NCI-H2081 treated with DMSO at 0.1 percent for 48 hours (cell line): ENCODE measurements at places on chromosomes 5 and 9.
A peak's percentile ranks its signal among the peaks of the same experiment; 100 is the strongest.

GRCh38 chr5:168073991-168074800 lies 217.2 kb upstream of the WWC1 start:
- DNase-seq: no peak

DNA sequence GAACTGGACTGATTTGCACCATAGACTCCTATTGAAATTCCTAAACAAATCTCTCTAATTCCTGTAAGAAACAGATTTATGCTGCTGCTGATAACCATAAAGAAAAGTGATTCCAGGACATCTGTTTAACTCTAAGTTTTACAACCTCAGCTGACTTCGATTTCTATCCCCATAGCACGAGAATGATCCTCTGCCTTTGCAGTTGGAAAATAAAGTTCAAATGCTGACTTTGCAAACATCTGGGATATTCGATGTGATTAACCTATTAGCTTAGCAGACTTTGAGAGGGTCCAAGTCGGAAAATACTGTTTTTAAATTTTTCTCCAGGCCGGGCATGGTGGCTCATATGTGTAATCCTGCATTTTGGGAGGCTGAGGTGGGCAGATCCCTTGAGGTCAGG lies 247.3 kb downstream of the PSAT1 start:
- no peak for DNase-seq

DNA sequence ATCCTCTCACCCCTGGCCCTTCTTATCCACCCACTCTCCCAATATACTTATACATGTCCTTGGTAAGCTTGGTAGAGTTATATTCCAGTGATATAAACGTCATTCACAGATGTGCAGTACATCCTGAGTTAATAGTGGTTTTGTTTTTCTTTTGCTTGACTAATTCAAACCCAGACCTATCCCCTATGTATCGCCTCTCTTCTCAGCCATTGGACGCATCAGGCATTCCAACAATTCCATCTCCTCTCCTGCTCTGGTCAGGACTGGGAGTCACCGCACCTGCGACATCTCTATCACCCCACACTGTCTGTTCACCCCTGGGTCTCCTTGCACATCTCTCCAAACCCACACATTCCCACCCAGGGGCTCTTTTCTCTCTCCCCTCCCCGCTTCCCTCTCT lies 21.9 kb upstream of the IRX2 start:
- DNase-seq: no peak

DNA sequence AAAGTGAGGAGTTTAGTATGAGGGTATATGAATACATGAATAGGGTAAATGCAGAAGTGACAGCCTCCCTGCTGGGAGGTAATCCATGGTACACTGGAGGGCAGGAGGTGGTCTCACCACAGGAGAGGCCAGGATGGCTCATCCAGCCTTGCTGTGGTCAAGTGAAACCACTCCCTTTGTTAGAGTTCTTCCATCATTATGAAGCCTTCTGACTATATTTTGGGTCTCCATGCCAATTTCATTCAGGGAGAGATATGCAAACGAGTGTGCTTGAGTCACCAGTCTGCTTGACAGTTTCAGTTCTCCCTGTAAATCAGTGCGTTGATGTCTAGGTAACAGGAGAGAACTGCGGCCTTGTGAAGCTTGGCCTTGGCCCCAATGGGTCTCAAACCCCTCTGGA lies 16.4 kb downstream of the PPP3R2 start:
- DNase-seq: no peak

DNA sequence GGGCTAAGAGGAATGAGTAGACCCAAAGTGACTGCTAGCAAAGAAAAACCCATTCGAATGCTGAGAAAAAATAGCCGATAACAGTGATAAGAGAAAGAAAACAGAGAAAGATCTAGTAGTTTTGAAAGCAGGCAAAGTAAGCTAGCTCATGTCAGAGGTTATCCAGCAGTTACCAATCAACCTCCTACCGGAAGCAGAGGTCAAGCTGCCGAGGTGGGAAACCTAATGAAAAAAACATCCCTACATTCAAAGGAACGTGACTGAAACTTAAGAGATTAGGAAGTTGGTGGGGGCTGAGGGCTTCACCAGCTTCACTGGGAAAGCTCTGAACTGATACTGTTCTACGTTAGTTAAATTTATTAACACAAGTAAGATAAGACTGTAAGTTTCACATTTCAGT lies 32.6 kb downstream of the SSBP2 start:
- DNase-seq: no peak

- DNase-seq: no peak
Observed at GRCh38 chr5:89372176-89372575, 489.2 kb upstream of the MEF2C start.

DNA sequence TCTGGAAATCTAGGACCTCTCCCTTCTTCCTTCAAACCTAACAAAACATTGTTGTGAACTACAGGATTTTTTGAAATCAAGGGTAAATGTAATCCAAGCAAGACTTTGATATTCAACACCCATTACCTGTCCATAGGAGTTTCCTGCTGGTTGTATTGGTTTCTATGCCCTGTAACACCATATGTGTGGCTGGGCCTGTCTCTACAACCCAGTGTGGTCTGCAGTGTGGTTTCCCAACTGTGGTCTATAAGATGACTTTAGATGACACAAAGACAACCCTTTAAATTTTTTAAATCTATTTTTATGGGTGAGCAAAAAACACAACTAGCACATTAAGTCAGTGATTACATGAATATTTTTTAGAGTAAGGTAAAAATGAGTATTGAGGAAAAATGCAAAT lies 93.1 kb downstream of the SMIM15 start:
- no peak for DNase-seq

- DNase-seq: no peak
Observed at GRCh38 chr9:89478821-89479668, 18.9 kb downstream of the SEMA4D start.

DNA sequence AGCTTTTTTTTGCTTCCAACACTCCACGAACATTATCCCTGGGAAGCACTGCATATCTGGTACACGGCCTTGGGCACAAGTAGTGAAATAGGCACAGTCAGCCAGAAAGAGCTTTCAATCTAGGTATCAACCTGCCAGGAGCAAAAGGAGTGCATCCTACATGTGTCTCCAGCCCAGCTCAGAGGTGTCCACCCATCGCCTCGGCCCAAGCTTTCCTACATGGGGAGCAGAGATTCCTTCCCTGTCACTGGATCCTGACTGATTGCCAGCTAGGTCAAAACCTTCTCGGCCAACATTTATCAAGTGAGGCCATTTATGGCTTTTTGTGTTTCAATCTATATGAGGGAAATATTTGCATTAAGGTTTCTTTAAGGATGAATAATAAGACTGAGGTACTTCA lies 55.8 kb downstream of the GOLM1 start:
- no peak for DNase-seq

DNA sequence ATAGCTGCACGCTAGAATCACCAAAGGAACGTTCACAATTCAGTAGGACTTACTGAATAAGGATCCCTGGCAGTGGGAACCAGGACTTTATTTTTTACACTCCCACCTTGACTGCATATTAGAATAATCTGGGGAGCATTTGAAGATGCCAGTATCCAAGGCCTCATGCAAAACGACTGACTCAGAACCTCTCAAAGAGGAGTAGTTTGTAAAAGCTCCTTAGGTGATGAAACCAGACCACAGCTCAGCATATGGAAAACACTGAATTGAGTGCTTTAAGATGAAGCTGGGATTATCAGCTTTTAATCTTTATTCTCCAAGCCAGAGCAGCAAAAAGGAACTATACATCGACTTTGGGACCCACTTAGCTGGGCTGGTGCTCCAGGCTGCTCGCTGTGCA lies 288.3 kb downstream of the MLLT3 start:
- DNase-seq: no peak

GRCh38 chr5:57408714-57409113 lies 73.9 kb downstream of the ACTBL2 start:
- no peak for DNase-seq

- no peak for DNase-seq
Observed at GRCh38 chr5:177066224-177066623, 20.5 kb upstream of the FGFR4 start.

- DNase-seq: no peak
Observed at GRCh38 chr9:1837453-1838084, 177.6 kb upstream of the SMARCA2 start.

DNA sequence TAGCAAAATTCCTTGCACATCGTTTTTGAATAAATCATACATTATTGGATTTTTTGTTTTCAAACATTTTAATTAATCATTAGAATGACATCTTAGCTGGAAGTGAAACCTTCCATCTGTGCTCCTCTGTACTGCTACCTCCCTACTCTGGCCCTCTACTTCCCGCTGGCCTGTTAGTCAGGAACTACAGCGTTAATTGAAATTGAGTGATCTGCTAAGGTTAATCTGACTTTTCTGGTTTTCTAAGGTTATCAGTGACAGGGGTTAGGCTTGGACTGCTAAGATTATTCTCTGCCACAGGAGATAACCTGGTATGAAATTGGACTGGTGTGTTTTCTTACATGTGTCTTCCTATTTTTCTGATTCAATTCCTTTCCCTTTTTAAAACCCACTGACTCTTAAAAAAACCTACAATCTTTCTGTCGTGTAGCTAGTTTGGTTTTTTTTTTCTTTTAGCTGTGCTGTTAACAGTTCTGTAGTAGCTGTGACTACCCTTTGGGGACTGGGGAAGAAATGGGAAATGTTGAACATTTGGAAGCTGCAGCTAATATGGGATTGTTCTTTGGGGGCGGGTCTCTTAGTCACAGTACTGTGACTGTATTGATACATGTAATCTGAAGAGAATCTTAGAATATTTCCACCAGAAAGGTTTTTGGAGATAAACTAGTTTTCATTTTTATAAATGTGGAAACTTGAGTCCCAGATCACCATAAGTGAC lies 4.6 kb downstream of the KIF2A start:
- DNase-seq: no peak

DNA sequence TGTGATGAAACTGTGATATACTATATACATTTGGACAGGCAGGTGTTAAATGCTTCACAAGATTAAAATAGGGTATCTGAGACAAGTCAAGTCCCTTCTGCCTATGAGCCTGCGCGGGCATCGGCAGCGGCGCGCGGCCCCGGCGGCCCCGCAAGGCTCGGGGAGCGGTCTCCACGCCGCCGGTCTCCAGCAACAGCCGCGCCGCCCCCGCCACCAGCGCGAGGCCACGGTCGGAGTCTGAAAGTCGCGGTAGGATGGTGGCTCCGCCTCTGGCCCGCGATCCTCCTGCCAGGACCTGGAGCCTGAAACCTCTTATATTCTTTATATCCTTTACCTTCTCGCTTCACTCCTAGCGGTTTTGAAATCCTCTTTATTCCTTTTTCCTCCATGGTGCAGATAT lies 99.4 kb downstream of the INSL6 start:
- DNase-seq: no peak

DNA sequence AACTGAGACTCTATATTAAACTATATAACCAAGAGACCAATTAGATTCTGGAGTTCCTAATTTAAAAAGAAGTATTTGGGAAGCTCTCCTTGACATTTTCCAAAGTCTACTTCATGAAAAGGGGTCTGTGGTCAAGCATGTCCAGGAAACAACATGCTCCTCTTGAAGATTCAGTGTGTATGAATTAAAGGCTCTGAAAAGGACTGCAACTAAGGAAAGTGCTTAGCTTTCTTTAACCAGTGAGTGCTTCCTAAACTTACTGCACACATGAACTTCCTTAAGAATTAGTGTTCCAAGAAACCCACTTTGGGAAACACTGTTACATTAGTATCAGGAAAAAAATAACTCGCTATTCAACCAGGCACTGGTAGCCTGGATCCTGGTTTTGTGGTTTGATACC lies 167.6 kb downstream of the MED27 start:
- no peak for DNase-seq

GRCh38 chr9:126536131-126536530 lies 77.6 kb upstream of the LMX1B start:
- DNase-seq: no peak

GRCh38 chr9:91208837-91209236 lies 152.9 kb downstream of the AUH start:
- no peak for DNase-seq

- DNase-seq: no peak
Observed at GRCh38 chr9:589723-590122, 251.8 kb upstream of the DMRT1 start.

- no peak for DNase-seq
Observed at GRCh38 chr5:180127682-180128670, 56.4 kb upstream of the RNF130 start.

- DNase-seq: no peak
Observed at GRCh38 chr9:80465556-80465955, 893.8 kb downstream of the TLE4 start.

GRCh38 chr5:179833056-179833708 lies 12.5 kb downstream of the SQSTM1 start:
- DNase-seq: no peak

- no peak for DNase-seq
Observed at GRCh38 chr5:56152437-56152836, 80.7 kb downstream of the ANKRD55 start.

DNA sequence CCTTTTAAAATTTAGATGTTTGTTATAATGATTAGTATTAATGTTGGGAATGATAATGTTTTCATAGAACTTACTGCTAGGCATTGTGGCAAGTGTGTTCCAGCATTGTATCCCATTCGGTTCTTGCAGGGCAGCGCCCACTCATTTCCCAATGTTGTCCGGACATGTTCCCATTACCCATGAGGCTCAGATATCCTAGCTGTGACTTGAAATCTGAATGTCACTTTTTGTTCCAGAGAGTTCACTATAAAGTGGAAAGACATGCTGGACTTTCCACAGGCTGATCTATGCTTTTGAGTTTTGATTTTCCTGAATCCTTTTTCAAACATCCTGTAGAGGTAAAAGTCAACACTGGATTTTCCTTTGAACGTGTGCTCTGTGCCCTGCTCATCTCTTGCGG lies 329.1 kb downstream of the MARCHF11 start:
- no peak for DNase-seq

GRCh38 chr9:136058801-136059302 lies 36.2 kb downstream of the NACC2 start:
- DNase-seq: no peak

DNA sequence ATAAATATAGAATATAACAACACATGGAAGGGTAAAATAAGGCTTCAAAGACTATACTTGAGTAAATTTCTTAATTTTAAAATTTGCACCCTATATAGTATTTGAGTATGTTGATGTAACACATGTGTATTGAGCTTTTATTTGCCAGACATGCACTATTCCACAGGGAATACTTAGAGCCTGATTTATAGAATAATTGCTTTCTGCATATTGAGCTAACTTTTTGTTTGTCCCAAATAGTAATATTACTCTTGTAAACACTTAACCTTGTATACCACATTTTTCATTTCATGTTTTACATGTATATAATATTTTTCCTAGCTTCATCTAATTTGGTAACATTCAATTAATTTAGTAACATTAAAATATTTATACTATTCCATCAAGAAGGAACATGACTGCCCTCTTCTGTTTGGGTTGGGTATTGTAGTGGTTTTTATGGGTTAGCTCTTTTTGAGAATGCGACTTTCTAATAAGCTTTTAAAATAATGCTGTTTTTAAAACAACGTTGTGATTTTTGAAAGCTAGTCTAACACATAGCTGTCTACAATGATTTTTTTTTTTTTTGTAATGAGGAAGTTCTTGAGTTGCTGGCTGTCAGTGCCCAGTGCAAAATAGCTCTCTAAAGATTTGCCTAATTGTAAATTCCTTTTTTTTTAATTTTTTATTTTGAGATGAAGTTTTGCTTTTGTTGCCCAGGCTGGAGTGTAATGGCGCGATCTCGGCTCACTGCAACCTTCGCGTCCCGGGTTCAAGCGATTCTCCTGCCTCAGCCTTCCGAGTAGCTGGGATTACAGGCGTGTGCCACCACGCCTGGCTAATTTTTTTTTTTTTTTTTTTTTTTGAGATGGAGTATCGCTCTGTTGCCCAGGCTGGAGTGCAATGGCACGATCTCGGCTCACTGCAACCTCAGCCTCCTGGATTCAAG lies 4.8 kb downstream of the SUB1 start:
- DNase-seq: peak; percentile 26

GRCh38 chr5:78211052-78211451 lies 83.4 kb downstream of the AP3B1 start:
- no peak for DNase-seq

- DNase-seq: no peak
Observed at GRCh38 chr9:136740971-136741882, 1.5 kb downstream of the LCN10 start.
